ENCODE measurements at places on chromosomes 4 and X. TPM values are rescaled to one million over a fixed set of nuclear protein-coding genes. Genes with fewer than 3 reads are reported as not detected.

The CCDC149 gene
- polyA plus RNA-seq: not detected

DNA sequence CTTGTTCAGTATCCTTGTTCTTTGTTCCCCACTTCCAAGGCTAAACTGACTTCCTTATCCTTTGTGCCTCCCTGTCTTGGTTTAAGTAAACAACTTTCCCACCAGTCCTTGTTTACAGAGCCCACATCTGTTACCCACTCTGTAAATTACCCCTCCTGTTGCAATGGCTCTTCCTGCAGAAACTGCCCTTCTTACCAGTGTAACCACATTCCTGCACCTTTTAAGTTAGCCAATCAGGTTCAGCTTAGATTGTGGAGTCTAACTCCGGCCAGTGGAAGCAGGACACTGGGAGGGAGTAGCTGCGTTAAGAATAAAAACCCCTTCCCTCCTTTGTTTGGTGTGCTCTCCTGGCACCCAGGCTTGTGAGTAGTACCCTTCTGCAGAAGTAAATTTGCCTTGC lies 360.9 kb downstream of the PRDM5 start:
- DNase-seq: no peak
- no peaks in the 10 kb centered on the region for H3K36me3 ChIP-seq
- no peak overlapping the region for H3K27ac ChIP-seq
- H3K27me3 ChIP-seq: no peaks in the 10 kb centered on the region
- H3K4me1 ChIP-seq: no peaks in the 10 kb centered on the region

- no peak overlapping the region for H3K27ac ChIP-seq
- H3K4me1 ChIP-seq: no peaks in the 10 kb centered on the region
- DNase-seq: no peak
- H3K27me3 ChIP-seq: no peaks in the 10 kb centered on the region
- no peaks in the 10 kb centered on the region for H3K36me3 ChIP-seq
Measured at GRCh38 chr4:87251106-87251505, 30.7 kb upstream of the KLHL8 start.

DNA sequence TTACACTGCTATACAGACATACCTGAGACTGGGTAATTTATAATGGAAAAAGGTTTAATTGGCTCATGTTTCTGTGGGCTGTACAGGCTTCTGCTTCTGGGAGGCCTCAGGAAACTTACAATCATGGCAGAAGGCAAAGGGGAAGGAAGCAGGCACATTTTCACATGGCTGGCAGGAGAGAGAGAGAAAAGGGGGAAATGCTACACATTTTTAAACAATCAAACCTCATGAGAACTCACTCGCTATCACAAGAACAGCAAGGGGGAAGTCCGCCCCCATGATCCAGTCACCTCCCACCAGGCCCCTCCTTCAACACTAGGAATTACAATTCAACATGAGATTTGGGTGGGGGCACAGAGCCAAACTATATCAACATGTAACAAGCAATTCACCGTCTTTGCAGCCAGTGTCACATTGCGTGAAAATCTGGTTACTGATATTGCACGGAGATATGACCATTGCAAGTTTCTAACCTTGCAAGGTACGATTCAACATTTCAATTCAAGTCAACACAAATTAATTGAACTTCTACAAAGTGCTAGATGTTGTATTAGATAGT lies 61.7 kb upstream of the RELL1 start:
- no peaks in the 10 kb centered on the region for H3K27me3 ChIP-seq
- no peaks in the 10 kb centered on the region for H3K36me3 ChIP-seq
- H3K4me3 ChIP-seq: no peak overlapping the region
- no peak overlapping the region for H3K27ac ChIP-seq
- H3K4me1 ChIP-seq: no peaks in the 10 kb centered on the region
- DNase-seq: no peak

- H3K27ac ChIP-seq: no peak overlapping the region
- H3K27me3 ChIP-seq: no peaks in the 10 kb centered on the region
- H3K4me1 ChIP-seq: no peaks in the 10 kb centered on the region
- H3K36me3 ChIP-seq: no peaks in the 10 kb centered on the region
Measured at GRCh38 chr4:88341227-88342192, 37.1 kb upstream of the HERC6 start.

DNA sequence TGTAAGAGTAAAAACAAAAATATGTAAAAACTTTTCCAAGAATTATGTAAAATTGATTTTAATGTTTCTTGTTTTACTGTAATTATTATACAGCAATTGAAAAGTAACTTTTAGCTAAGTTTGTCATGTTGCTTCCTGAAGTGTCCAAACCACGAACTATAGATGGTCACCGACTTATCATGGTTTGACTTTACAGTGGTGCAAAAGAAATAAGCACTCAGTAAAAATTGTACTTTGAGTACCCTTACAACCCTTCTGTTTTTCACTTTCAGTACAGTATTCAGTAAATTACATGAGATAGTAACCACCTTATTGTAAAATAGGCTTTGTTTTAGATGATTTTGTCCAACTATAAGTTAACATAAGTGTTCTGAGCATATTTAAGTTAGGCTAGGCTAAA lies 93.8 kb downstream of the SLC10A6 start:
- no peaks in the 10 kb centered on the region for H3K4me1 ChIP-seq
- no peak overlapping the region for H3K4me3 ChIP-seq
- H3K36me3 ChIP-seq: no peaks in the 10 kb centered on the region
- DNase-seq: no peak
- no peak overlapping the region for H3K27ac ChIP-seq

- no peaks in the 10 kb centered on the region for H3K4me1 ChIP-seq
- DNase-seq: no peak
- no peak overlapping the region for H3K27ac ChIP-seq
- H3K4me3 ChIP-seq: no peak overlapping the region
- no peaks in the 10 kb centered on the region for H3K27me3 ChIP-seq
Measured at GRCh38 chr4:185792384-185793115, 19.4 kb downstream of the SORBS2 start.

DNA sequence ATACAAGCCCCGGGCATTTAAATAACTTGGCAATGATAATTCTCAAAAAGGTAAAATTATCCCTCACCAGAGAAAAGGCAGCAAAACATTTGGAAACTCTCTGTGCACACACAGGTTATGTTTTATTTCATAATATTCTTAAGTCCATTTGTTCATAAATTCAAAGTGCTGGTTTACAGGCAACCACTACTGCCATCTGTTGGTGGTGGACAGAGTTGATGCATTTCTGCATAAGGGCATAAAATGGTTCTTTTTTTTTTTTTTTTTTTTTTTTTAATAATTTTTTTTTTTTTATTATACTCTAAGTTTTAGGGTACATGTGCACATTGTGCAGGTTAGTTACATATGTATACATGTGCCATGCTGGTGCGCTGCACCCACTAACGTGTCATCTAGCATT lies 31.5 kb upstream of the IL21 start:
- no peaks in the 10 kb centered on the region for H3K4me1 ChIP-seq
- H3K4me3 ChIP-seq: no peak overlapping the region
- H3K27me3 ChIP-seq: no peaks in the 10 kb centered on the region
- peak; percentile 13 for DNase-seq
- no peaks in the 10 kb centered on the region for H3K36me3 ChIP-seq

DNA sequence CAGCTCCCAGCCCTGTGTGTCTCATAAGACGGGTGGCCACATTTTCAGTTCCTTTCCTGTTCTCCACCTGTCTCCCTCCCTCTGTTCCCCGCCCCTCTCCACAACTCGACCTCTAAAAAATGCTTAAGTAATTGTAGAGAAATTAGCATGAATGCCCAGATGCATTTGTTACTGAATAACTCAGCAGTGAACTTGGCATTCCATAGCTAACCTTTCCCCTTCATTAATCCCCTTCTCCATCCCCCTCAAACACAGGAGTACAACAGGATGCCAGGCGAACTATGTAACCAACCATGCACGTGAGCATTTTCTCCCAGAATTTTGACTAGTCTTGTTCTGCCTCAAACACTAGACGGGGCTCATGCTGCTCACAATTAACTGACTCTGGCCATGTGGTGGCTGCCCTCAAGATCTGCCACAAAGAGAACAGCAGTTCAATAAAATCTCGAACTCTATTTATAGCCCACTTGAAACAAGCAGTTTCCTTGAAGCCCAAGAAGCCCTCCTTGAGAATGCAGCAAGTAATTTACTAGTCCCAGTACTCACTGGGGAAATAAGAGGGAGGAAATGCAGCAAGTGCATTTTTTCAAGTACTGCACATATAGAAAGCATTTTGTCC lies 351.2 kb downstream of the ARHGAP24 start:
- no peaks in the 10 kb centered on the region for H3K36me3 ChIP-seq
- H3K4me3 ChIP-seq: no peak overlapping the region

All from CD8-positive, alpha-beta memory T cell (primary cell).